H1 (cell line): ENCODE measurements at places on chromosomes 11 and 22. TPM values are rescaled to one million over a fixed set of nuclear protein-coding genes. Genes with fewer than 3 reads are reported as not detected.

OR51B4 gene
- total RNA-seq = not detected in 2 replicates

TECTA gene
- 0.77 and 1.0 TPM in 2 replicates for total RNA-seq

DNA sequence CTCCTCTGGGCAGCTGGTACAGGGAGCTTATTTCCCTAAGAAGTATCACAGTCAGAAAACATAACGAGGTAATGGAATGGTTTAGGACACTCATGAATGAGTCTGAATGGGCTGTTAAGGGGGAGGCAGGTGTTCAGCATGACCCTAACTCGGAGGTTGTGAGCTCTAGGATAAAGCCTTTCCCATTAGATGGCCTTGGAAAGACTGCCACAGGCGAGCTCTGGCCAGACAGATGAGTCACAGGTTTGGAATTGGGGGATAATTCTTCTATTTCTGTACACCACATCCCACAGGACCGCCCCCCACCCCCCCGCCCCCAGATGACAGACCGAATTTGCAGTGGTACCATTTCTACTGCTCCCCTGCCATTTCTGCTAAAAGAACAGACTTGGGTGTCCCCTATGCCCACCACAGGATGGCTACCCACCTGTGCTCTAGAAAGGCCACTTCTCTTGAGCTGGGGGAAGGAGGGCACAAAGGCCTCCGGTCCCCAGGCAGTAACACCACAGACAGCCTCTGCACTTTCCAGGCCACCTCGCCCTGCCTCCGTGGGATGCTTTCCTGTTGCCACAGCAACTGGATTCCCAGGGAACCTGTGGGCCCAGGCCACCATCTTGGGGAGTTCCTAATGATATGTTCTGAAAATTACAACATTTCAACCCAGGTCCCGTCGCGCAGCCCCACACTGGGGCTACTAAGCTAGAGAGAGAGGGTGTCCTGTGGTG lies 76.7 kb downstream of the TRIM29 start:
- no peak overlapping the region for H3K4me3 ChIP-seq
- H3K36me3 ChIP-seq = no peaks in the 10 kb centered on the region
- H3K4me1 ChIP-seq = peaks cover 21% of the 10 kb centered on the region
- no peak overlapping the region for H3K27ac ChIP-seq

GRCh38 chr11:127806501-127806900 lies 780.9 kb downstream of the ETS1 start:
- no peak overlapping the region for H3K27ac ChIP-seq
- no peaks in the 10 kb centered on the region for H3K36me3 ChIP-seq
- H3K27me3 ChIP-seq = no peaks in the 10 kb centered on the region
- no peak overlapping the region for H3K4me3 ChIP-seq
- no peaks in the 10 kb centered on the region for H3K4me1 ChIP-seq

DNA sequence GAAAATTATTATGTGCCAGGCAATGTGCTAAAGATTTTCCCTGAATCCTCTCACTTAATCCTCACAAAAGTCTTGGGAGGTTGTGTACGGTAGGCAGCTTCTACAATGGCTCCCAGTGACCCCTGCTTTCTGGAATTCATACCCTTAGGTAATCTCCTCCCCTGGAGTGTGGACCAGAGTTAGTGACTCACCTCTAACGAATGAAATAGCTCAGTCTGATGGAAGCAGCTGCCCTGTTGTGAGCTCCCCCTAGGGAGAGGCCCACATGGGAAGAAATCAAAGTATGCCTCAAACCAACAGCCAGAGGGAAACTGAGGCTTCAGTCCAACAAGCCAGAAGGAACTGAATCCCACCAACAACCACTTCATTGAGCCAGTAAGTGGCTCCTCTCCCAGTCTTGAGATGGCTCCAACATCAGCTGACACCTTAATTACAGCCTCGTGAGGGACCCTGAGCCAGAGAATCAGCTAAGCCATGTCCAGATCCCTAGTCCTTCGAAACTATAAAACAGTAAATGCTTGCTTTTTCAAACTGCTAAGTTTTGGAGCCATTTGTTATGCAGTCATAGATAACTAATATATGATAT lies 98.9 kb upstream of the ISX start:
- peaks cover 5% of the 10 kb centered on the region for H3K4me1 ChIP-seq
- no peaks in the 10 kb centered on the region for H3K27me3 ChIP-seq
- H3K4me3 ChIP-seq = no peak overlapping the region
- DNase-seq = no peak
- H3K36me3 ChIP-seq = no peaks in the 10 kb centered on the region
- H3K27ac ChIP-seq = no peak overlapping the region

- no peaks in the 10 kb centered on the region for H3K36me3 ChIP-seq
- no peaks in the 10 kb centered on the region for H3K27me3 ChIP-seq
- H3K4me3 ChIP-seq = no peak overlapping the region
- H3K4me1 ChIP-seq = peaks cover 15% of the 10 kb centered on the region
These were observed 29.6 kb downstream of the EHF start for GRCh38 chr11:34650528-34650927.
